Breast epithelium (tissue), 4 donors: ENCODE measurements at places on chromosomes 6 and 20.

DNA sequence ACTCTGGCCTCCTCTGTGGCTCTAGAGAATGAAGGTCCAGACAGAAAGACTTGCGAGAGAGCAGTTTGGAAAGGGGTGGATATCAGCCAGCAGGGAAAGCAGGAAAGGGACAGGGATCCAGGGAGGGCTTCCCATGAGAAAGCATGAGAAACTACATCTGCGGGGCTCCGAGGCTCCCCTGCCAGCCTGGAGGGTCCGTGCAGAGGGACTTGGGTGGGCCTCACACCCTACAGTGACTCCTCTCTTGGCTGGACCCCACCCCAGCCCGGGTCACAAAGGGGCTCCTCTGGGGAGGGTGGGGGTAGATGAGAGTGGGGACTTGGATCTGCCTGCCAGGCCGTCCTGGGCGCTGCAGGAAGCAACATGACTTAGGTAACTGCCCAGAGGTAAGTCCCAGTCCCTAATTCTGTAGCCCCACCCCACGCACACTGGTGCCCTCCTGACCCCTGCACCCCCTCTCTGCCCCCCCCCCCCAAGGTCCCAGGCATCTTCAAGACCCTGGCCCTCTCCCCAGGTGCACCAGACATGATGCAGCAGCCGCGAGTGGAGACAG lies at the start of gene TMEM239:
Gene TMEM239 (plus strand): TSS at position 335 of the 553 bp plus-strand sequence. CDS start 191 bp downstream, at position 526.
- H3K27me3 ChIP-seq: peaks cover 2% of the 10 kb centered on the region
- H3K4me1 ChIP-seq: no peaks in the 10 kb centered on the region
- H3K27ac ChIP-seq: peak within 1 kb of the TSS; percentile 83

- no peaks in the 10 kb centered on the region for H3K27me3 ChIP-seq
- no peaks in the 10 kb centered on the region for H3K36me3 ChIP-seq
- no peak overlapping the region for H3K4me3 ChIP-seq
- DNase-seq: peak; percentile 77
Measured at GRCh38 chr20:32091888-32092346, 17.6 kb upstream of the TM9SF4 start.

GRCh38 chr6:64520050-64520449 lies 884.4 kb downstream of the PHF3 start:
- DNase-seq: no peak
- no peak overlapping the region for H3K4me3 ChIP-seq
- no peak overlapping the region for H3K27ac ChIP-seq
- no peaks in the 10 kb centered on the region for H3K36me3 ChIP-seq

GRCh38 chr6:20559924-20560551 lies 25.8 kb downstream of the CDKAL1 start:
- no peak overlapping the region for H3K4me3 ChIP-seq
- no peak for DNase-seq
- H3K27ac ChIP-seq: no peak overlapping the region
- H3K36me3 ChIP-seq: no peaks in the 10 kb centered on the region

DNA sequence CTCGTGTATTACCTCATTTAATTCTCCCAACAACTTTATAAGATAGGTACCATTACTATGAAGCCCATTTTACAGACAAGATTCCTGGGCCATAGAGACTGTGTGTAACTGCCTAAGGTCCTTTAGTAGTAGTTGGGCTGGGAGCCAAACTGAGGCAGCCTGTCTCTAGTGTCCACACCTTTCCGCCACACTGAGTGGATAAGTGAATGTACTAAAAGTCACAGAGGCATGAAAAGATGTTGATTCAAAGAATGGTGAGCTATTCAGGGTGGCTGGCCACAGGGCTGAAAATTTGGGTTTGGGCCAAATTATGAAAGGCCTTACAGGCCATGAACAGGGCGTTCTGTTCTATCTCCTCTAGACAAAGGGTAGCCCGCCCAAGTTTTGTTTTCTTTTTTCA lies 11.0 kb downstream of the CD24 start:
- no peak for DNase-seq
- H3K36me3 ChIP-seq: no peaks in the 10 kb centered on the region
- no peaks in the 10 kb centered on the region for H3K27me3 ChIP-seq
- no peak overlapping the region for H3K4me3 ChIP-seq
- no peak overlapping the region for H3K27ac ChIP-seq
- no peaks in the 10 kb centered on the region for H3K4me1 ChIP-seq

- no peak overlapping the region for H3K4me3 ChIP-seq
- H3K27me3 ChIP-seq: no peaks in the 10 kb centered on the region
- H3K27ac ChIP-seq: no peak overlapping the region
- no peaks in the 10 kb centered on the region for H3K36me3 ChIP-seq
- no peaks in the 10 kb centered on the region for H3K4me1 ChIP-seq
Measured at GRCh38 chr20:62754991-62755356, 41.3 kb upstream of the MRGBP start.

DNA sequence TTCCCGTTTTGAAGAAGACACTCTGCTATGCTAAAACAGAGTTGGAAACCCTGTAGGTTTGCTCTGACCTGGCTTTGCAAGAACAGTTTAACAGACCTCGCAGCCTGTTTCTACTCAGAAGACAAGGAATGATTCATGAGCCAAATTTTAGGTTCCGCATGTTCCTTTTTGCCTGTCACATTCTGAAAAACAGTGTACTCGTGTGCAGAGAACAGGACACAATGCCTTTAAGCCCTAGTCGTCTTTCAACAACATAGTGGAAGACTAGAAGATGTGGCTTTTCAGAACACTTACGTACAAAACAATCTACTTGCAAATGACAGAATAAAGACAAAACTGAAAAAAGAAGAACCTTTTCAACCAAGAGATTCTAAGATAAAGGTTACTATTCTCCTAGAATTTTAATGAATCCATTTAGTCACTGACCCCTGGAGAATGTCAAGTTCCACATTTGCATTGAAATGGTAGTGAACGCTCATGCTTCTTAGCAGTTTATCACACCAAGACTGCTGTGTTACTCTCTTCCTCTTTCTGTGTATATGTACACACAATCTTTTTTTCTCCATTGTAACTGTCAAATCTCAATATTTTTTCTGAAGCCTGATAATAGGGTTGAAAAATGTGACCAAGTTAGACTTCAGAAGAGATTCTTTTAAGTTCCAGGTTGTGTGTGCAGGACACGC lies 220.7 kb upstream of the NRSN1 start:
- H3K36me3 ChIP-seq: no peaks in the 10 kb centered on the region
- DNase-seq: no peak
- no peak overlapping the region for H3K27ac ChIP-seq
- no peaks in the 10 kb centered on the region for H3K4me1 ChIP-seq
- no peaks in the 10 kb centered on the region for H3K27me3 ChIP-seq

GRCh38 chr20:45934046-45934585 lies 367 bp upstream of the PCIF1 start:
- no peak for DNase-seq
- H3K4me3 ChIP-seq: peak overlapping the region; percentile 81
- peak overlapping the region; percentile 100 for H3K27ac ChIP-seq
- no peaks in the 10 kb centered on the region for H3K27me3 ChIP-seq

DNA sequence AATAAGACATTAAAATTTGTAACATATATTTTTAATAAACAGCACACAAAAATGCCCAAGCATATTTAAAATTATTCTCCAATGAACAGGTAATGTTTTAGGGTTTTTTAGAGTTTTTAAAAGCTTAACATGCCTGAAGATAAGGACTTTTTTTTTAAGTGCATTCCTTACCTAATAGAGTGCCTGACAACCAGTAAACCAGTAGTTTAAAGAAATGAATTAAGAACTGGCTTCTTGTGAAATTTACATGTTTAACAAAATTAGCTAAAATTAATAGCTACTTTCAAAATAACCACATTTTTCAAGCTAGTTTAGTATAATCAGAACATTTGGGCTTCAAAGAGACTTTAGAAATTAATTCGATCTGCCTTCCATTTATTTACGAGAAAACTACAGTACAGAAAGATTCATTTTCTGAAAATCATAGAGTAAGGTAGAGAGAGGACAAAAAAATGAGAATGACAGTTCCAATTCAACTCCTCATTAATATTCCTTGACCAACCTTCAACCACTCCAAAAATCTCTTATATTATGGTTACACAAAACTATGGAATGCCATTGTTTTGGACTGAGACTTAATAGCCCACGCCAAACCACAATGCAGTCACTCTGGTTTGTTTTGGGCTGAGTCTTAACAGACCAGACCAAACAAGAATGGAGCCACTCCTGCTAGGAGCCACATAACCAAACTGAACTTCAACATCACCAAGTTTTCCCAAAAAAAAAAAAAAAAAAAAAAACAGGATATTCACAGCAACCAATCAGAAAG lies 5.7 kb upstream of the PLN start:
- H3K27me3 ChIP-seq: no peaks in the 10 kb centered on the region
- no peak overlapping the region for H3K4me3 ChIP-seq
- H3K36me3 ChIP-seq: no peaks in the 10 kb centered on the region
- no peak overlapping the region for H3K27ac ChIP-seq
- no peak for DNase-seq

DNA sequence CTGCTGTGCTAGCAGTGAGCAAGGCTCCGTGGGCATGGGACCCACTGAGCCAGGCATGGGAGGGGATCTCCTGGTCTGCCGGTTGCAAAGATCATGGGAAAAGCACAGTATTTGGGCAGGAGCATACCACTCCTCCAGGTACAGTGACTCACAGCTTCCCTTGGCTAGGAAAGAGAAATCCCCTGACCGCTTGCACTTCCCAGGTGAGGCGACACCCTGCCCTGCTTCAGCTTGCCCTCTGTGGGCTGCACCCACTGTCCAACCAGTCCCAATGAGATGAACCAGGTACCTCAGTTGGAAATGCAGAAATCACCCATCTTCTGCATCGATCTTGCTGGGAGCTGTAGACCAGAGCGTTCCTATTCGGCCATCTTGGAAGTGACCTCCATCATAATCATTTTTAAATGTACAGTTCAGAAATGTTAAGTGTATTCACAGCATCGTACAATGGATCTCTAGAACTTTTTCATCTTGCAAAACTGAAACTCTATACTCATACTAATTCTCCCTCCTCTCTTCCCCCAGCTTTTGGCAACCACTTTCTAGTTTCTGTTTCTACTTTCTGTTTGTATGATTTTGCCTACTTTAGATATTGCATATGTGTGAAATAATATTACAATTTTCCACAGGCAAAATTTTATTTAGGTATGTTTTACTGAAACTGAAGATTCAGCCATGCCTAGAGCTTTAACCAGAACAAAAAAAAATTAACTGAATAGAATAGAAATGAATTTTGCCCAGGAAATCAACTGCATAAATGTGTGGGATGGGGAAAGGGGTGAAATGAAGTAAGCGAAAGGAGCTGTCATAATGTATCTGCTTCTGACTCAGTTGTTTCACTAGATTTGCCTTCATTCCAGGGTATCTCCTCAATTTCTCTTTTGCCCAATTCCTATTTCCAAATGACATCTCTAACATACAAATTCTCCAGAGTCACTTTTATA lies 100.0 kb downstream of the RWDD2A start:
- H3K36me3 ChIP-seq: no peaks in the 10 kb centered on the region
- H3K27ac ChIP-seq: no peak overlapping the region
- no peak for DNase-seq
- H3K4me1 ChIP-seq: no peaks in the 10 kb centered on the region

- no peak overlapping the region for H3K4me3 ChIP-seq
- no peak overlapping the region for H3K27ac ChIP-seq
- DNase-seq: no peak
- H3K36me3 ChIP-seq: no peaks in the 10 kb centered on the region
- H3K27me3 ChIP-seq: no peaks in the 10 kb centered on the region
Measured at GRCh38 chr6:110298916-110299315, 59.2 kb downstream of the METTL24 start.

DNA sequence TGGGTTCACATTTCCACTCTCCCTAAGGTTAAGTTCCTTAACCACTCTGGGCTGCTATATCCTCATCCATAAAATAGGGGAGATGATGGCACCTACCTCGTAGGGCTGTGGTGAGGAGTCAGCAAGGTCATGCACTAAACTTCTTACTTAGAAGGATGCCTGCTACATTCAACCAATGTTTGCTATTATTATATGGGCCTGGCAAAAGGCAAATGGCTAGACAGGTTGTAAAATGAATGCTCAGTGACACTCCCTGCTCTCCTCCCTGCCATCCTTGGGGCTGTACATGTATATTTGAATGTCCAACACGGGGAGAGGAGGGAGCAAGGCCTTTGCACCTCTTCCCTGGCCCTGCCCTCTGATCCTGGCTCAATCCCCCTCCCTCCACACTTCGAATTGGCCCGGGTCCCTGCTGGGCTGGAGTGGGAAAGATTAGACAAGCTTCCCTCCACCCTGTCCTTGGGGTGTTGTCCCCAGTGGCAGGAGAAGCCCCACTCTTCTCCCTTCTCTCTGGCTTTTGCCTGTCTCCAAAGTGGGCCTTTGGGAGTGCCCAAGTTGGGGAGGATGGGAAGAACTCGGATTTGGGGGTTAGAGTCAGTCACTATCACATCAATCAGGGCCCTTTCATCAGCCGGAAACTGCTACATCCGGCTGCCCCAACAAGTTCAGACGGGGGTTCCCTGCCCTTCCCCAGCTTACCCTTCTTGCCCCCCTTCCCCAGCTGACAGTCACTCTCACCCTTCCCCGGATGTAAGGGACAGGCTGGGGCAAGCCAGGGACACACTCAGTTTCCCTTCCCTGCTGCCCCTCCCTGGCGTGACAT lies 36.3 kb upstream of the VEGFA start:
- DNase-seq: no peak
- no peaks in the 10 kb centered on the region for H3K27me3 ChIP-seq
- H3K36me3 ChIP-seq: no peaks in the 10 kb centered on the region

DNA sequence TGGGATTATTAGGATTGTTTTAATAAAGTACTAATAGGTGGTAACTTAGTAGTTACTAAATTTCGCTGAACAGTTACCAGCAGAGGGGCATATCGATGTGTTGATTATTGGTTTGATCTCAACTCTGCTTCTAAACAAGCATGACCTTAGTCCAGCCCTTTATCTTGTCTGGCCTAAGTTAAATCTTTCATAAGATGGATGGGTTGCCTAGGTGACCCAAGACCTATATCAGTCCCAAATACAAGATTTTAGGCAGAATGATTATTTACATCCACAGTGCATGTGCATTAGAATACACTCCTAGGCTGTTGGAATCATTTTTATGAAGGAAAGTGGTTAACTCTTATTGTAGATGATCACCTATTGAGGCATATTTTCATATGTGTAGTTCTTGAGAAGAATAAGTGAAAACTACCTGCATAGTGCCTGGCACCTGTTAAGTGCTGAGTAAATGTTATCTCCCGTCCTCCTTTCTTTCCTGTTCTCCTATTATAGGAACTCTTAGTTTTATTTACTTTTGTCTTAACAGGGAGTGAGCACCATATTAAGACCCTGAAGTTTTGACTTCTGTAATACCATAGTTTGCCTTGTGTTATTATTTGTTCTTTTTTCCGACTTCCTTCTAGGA lies 1.1 kb downstream of the HSF2 start:
- no peaks in the 10 kb centered on the region for H3K4me1 ChIP-seq
- no peaks in the 10 kb centered on the region for H3K36me3 ChIP-seq
- H3K27ac ChIP-seq: no peak overlapping the region
- H3K4me3 ChIP-seq: peak overlapping the region; percentile 94
- no peaks in the 10 kb centered on the region for H3K27me3 ChIP-seq
- no peak for DNase-seq

DNA sequence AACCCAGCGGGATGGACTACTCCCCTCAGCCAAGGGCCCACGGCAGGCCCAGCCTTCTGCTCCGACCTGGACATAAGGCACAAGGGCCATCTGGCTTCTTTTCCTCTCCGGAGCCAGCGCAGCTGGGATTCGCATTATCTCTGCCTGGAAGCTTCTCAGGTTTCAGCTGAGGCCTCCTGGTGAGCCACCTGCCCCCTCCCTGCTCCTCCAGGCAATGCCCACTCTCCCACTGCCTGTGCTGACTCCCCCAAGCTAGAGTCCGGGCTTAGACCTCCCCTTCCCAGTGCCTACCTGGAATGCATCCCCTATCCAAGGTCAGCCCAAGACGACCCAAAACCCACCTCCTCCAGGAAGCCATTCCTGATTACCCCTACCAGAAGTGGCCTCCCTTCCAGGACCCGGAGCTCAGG lies 60.7 kb downstream of the EZR start:
- H3K36me3 ChIP-seq: no peaks in the 10 kb centered on the region
- no peak for DNase-seq
- no peaks in the 10 kb centered on the region for H3K4me1 ChIP-seq
- no peaks in the 10 kb centered on the region for H3K27me3 ChIP-seq
